Hippocampal formation (tissue), 2 donors: ENCODE measurements at places on chromosomes 5 and 9.

GRCh38 chr9:113501129-113501686 lies 37.7 kb downstream of the RGS3 start:
- no peak for DNase-seq

DNA sequence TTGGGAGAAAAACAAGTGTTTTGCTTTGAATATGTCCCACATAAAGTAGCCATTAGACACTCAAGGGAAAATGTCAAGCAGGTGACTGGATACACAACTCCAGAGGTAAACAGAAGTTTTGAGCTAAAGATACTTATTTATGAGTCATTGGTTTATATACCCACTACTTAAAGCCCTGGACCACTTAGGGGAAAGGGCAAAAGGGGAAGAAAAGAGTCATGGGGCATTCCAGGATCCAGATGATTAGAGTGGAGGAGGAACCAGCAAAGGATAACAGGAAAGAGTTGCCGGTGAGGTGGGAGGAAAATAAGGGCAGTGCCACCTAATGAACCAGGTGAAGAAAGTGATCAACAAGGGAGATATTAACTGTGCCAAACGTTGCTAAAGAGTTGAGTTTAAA lies 254.2 kb upstream of the NR4A3 start:
- no peak for DNase-seq

- DNase-seq, result no peak
These were observed 30.9 kb upstream of the CDK20 start for GRCh38 chr9:88005240-88005639.

DNA sequence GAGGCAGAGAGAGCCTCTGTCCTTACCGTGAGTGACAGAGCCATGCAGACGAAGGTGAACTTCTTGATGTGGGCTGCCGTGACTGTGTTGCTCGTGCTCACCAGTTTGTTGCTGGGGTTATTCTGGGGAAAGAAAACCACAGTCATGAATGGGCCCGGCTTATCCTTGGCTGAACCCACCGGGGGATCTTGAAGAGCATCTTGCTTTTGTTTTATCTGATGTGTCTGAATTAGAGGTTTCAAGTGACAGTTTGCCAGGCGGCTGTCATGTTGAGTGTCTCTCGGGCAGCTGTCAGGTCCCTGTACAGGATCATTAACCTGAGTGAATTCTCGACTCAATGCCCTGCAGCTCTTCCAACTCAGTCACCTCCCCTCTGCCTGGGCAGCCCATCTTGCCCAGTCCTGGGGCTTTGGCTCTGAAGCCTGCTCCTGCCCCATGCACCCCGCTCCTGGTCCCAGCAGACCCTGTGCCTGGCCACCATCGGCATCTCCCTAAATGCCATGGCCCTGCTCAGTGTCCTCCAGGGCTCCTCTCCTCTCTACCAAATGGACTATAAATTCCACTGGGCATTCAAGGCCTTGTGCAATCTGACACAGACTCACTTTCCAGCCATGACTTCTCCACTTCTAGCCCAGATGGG lies 77.4 kb downstream of the OTULIN start:
- DNase-seq, result no peak

GRCh38 chr5:14767735-14768507 lies 103.4 kb downstream of the OTULIN start:
- DNase-seq, result no peak

DNA sequence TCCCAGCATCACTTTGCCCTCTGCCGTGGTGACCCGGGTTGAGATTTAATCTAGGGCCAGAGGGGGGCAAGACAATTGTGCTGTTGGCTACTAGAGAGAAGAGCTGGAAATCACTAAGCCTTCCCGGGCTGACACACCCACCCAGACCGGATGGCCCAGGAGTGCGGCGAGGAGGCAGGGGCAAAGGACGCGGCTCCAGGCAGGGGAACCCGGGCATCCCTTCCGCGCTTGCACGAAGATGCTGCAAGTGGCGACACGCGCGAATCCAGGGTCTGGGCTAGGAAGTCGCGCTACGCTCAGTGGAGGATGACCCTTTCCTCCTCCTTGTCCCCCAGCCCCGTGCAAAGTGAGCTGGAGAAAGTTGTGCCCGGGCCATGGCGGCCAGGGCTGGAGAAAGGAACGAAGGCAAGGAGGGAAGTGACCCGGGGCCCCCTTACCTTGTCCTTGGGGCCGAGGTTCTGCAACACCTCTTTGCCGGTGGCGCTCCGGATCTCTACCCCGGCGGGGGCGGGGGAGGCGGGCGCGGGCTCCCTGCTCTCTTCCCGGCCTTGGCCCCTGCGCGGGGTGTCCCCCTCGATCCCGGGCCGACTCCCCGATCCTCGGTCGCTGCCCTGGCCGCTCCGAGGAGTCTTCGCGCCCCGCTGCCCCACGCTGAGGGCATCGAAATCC lies 693 bp downstream of the DPYSL3 start:
- DNase-seq, result no peak

- DNase-seq, result no peak
These were observed 146.4 kb upstream of the TNC start for GRCh38 chr9:115264313-115264712.

GRCh38 chr5:124856726-124857125 lies 110.3 kb upstream of the ZNF608 start:
- no peak for DNase-seq

DNA sequence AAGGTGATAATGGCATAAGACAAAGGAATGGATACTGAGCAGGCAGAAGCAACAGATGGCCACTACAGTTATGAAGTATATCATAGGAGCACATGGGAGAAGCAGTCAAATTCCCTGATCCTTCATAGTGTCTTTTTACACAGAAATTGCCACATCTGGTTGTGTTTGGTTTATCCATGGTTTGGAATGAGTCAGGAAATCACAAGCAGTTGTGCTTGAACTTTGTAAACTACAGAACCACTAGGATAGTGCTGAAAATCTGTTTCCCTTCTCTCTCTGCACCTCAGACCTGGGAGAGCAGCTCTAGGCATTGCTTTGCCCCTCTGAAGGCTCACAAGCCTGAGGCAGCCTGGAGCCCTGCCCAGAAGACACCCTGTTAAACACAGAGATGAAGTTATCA lies 134.0 kb downstream of the DMRT2 start:
- DNase-seq, result no peak

DNA sequence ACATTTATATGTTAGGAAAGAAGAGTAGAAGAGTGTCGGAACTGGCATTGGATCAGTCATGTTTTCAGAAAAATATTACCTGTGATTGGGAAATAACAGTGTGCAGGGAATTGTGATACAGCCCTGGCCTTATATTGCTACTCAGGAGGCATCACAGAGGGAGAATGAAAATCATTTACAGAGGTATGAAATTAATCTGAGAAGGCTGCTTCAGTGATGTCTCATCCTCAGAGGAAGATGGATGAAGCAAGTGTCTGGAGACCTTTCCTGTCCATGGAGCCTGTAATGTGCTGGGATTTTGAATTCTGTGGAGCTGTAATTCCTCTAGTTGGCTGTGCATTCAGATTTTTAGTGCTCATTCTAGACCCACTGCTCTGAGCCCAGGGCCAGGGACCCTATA lies 3.8 kb downstream of the ACTBL2 start:
- DNase-seq, result no peak
